GM23338 (cell line): ENCODE measurements at places on chromosomes 5 and 9.

- no peak for DNase-seq
Measured at GRCh38 chr9:136865041-136865767, 904 bp downstream of the EDF1 start.

DNA sequence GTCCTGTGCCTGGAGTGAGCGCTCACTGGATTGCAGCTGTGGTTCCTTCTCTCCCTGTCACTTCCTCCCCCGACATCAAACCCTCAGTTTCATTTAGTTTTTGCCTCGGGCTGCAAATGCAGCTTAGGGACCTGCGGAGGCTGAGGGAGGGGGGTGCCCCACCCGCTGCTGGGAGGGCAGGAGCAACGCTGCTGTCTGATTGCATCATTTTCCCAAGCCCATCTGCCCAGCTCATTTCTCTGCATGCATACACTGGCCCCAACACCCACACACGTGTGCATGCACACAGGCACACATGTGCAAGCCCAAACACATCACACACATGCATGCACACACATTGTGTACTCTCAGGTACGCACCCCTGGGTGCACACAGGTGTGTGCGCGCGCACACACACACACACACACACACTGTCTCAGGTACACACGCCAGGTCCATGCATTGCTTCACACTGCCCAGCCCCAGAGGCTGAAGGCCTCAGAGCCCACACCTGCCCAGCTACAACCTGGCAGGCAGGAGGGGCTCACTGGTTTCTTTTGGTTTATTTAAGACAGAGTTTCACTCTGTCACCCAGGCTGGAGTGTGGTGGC, 3.4 kb downstream of the ASS1 start:
- peak; percentile 57 for DNase-seq

DNA sequence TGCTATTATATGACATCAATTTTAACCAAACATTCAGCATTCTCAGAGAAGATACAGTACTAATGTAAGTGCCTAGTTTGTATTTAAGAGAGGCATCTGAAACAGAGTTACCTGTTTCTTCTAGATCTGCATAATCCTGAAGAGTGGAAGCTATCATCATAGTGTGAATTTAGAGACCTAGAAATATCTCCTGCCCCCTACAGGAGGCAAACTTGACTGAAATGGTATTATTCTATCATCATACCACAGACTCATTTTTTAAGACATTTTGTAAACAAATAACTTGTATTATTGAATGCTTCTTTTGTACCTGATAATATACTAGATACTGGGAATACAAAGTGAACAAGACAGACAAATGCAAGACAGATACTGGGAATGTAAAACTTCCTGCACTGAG, 216.8 kb upstream of the RPS23 start:
- DNase-seq, result peak; percentile 21

DNA sequence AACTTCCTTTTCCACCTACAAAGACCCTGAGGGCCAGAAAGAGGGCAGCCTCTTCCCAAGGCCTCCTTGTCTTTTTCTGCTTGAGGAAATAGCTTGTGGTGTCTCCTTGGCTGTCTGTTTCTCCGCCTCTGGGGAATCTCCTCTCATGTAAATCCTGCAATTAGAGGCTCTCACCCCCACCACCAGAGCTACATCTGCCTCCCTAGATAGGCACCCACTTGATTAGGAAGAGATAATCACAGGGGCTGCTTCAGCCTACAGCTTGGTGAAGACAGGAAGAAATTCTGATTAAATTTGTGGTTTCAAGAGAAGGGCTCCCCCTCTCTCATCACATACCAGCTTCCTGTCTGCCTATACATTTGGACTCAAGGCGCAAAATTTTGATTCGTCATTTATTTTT, 75.6 kb downstream of the TLR4 start:
- DNase-seq, result peak; percentile 8

DNA sequence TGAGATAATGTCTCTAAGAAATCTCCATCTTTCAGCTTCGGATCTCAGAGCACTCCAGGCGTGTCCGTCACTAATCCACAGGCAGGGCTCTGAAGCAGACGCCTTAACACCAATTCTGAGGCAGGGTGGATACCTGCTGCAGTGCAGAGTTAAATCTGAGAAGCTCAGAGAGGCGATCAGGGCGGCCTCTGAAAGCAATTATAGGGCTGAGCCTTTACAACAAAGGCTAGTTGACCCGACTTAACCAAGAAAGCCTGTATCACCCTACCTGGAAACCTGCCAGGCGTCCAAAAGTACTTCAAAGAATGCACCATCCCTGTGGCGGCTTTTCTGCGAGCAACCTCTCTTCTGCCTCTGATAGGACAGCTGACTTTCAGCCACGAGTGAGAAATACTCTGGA, 134.8 kb upstream of the MSX2 start:
- DNase-seq, result no peak

DNA sequence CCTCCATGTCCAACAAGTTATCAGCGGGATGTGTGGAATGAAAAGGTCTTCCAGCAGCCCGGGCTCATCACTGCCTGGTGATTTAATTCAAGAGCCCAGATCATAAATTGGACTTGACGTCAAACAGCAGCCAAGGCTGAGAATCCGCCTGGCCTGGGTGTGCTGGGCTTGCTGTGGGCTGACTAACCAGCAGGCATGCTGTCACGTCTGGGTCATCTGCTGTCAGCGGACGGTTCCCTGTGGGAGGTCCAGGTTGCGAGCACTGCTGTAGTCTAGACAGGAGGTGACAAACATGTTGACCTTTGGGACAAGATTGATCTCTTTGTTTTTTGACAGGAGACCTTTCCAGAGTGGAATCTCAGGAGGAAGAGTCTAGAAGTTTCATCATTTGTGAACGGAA, 289.7 kb downstream of the OSTF1 start:
- no peak for DNase-seq

DNA sequence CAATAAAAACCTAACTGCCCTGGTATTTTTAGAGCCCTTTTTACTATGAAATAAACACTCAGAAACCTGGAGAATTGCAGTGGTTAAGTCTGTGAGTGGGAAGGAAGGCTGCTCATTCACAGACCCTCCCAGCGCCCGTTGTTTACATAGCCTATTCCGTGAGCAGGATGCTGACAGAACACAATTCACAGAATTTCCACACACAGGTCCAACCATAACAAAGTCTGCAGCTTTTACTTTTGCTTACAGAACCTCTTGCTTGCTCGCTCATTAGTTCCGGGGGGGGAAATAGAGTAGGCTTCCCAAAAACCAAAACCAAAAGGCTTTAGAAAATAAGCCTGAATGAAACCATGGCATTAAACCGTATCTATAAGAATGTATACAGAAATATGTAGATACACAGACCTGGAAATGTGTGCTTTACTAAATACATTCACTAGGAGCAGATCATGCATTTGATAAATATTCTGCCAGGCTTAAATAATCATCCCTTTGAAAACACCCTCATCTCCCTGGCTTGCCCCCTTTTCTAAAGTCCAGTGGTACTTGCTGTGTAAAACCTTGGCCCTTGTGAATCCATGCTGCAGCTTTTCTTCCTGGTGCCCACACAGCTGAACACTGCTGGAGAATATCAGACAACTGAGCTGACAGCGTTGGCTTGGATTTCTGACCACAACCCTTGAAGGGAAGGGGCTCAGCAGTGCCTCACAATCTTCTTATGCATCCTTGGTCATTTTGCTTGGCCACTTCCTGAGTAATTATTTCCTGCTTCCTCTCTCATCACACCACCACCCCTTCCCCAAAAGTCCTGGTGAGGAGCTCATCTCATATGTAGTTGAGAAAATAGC, 128.0 kb downstream of the FANCC start:
- no peak for DNase-seq

- no peak for DNase-seq
Measured at GRCh38 chr9:114476891-114477469, 28.3 kb downstream of the WHRN start.
